Activated gamma-delta T cell treated with Interleukin-2 at 50 U/mL for 16 hours (primary cell): ENCODE measurements at places on chromosomes 4 and X.

DNA sequence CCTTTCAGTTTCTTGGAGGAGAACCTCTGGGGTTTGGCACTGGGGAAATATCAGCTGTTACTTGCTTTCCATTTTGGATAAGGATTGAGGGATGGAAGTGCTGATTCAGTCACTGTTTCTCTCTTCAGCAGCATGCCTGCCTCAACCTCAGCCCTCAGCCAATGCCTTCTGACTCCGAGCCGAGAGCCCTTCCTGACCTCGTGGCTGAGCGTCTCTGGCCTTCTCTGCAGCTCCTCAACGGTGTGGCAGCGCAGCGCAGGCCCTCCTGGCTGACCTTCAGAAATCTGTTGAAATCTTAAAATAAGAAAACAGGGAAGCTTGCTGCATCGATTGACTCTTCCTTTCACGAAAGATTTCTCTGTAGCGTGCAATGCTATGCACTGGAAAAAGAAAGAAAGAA lies 434.3 kb upstream of the FAT1 start:
- DNase-seq = no peak

DNA sequence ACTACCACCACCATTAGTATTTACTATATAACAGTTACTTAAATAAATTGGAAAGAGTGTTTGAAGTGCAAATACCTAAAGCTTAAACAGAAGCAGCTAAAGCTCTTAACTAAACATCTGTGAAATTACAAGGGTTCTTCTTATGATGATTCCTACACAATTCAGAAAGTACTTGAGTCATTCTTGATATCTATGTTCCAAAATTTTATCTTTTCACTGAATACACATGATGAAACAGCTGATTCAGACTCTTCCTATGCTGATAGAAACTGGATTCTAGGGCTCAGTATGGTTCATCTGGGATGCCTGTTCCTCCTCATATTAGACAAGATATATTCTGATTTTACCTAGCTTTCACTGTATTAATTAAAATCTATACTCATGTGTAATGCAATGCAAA lies 13.6 kb downstream of the EREG start:
- no peak for DNase-seq

- no peak for DNase-seq
Observed at GRCh38 chr4:22802876-22803275, 110.1 kb downstream of the GBA3 start.

GRCh38 chrX:358651-359143 lies 28.0 kb downstream of the PPP2R3B start:
- DNase-seq = no peak

DNA sequence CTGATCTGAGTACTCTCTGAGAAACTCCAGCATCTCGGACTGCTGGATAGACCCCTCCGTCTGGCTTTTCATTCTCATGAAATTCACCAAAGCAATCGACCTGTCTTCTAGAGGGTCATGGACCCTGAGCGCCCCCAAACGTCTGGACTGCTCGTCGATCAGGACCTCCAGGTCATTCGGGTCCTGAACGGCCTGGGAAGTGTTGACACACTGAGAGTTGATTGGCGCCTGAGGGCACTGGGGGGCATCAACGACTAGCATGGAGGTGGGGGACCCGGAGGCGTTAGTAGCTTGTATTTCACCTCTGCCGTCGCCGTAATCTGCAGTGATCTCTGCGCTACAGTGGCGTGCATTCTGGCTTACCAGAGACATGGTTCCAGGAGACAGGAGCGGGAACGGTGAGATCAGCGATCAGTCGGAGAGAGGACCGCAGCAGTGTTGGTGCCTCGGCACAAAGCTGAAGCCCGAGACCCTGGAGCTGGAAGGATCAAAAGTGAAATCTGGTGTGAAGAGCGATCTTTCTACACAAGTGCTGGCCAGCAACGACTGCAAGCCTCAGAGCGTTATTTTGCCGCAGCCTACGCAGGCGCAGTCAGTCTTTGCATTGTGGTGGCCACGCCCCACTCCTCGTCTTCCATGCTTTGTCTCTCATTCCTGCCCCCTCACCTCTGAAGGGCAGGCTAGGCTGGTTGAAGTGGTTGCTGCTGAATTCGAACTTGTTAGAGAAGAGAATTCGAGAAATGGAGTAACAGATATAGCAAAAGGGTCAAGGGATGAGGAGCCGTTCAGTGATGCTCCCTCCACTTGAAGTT lies at the start of gene MAGEE2:
MAGEE2 (minus strand) TSS at position 575 of the 812 bp plus-strand sequence; CDS start at position 372, 203 bp downstream.
- DNase-seq = no peak

DNA sequence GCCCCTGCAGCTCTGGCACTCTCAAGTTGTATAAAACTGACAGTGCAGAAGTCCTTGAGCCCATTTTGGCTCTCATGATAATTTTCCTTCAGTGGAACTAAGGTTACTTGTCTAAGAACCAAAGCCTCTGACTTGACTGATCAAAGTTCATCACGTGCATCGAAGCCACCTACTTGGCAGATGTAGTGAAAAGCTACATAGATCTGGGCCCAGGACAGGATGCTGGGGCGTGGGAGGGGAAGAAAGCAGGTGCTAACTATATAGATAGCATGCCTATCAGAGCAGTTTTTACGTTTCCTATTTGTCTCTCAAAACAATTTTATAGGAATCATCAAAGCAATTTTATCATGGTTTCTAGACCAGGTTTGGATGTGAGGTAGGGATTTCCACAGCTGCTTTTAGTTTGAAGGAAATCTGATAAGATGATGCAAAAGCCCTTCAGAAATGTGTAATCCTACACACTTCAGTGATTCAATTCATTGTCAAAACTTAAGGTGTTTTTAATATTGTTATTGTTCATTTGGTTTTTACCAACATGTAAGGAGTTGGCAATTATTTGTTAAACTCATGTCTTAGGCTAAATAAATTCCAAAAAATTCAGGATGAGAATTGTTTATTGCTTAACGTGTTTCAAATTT lies 1.2 kb upstream of the CD40LG start:
- DNase-seq = peak; percentile 23

- no peak for DNase-seq
Observed at GRCh38 chrX:107684956-107685385, 56.7 kb downstream of the PRPS1 start.

GRCh38 chr4:56085275-56085674 lies 136.5 kb downstream of the CEP135 start:
- no peak for DNase-seq

DNA sequence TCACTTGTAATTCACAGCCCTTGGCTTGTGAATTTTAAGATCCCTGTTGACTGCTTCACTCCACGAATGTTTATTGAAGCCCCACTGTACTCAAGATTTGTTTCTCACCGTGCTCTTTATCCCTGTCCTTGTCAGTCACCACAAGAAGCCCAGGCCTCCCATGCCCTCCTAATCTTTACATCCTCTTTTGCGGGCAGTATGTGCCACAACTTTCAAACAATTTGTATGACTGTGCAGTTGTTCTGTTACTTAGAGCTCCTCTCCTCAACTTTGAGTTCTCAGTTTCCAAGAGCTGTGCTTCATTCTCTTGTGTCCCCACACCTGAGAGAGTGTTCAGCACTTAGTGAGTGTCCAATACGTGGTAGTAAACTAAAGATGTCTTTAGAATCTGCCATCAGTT lies 467.7 kb downstream of the NKX6-1 start:
- DNase-seq = no peak

DNA sequence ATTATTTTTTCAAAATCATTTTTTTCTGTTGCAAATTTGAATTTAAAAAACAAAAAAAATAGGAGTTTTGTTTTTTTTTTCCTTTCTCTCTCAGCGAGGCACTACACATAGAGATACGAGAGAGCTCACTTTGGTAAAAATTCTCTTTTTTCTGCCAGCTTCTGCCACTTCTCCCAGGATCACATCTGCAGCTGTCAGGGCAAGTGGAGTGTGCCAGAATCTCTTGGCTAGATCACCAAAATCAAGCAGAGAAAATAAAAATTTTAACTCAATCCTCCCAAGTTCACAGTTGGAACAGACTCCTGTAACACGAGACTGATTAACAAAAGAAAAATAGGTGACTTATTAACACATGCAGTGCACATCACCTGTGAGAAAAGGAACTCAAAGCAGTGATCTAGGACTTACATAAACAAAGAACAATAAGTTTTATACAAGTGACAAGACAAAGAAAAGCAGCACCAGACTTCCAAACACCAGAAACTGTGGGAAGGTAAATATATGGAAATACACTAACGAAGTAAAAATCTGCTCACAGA lies 213.2 kb upstream of the ZFP42 start:
- DNase-seq = no peak

DNA sequence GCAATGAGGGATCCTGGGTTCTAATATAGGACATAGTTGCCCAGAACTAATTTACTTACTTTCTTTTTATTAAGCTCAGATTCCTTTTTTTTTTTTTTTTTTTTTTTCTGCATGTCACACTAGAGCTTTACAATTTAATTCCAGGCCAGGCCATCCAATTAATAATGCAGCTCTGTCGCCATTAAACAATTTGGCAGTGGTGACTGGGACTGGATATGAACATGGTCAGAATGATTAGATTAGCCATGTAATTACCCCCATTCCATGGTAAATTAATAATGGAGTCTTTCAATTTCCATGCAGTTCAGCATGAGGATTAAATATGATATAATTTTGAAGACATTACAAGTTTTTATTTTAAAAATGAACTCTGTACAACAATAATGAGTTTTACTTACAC lies 226.9 kb upstream of the ANXA3 start:
- no peak for DNase-seq
